ENCODE measurements at places on chromosomes 2 and 18.

DNA sequence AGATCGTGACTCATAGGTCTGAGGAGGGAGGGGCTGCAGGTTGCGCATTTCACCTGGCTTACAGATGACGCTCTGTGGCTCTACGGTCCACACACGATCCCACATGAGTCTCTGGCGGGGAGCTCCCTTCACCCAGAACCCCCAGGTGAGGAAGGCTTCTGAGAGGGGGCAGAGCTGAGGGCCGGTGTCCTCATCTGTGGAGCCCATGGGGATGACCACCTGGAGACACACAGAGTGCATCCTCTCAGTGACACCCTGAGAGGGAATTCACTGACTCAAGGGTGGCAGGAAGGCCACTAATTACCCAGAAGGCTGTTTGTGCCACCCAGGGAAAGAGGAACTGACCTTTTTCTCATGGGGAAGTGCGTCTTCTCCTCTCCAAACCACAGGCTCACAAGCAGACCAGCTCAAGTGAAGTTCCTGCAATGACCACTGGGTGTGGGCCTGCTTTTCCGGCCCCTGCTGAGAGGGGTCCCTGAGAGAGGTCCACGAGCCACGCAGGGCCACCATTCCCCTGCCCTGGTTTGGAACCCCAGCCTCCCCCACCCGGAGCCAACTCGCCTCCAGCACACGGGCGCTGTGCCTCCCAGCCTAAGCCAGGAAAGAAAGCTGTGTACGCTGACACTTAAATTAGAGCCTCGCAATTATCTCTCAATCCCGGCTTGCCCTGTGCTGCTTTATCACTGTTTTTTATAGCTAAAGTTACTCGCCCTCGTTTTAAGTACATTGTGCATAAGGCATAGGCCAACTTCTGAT lies 114.1 kb downstream of the BCL11A start:
- DNase-seq = no peak

DNA sequence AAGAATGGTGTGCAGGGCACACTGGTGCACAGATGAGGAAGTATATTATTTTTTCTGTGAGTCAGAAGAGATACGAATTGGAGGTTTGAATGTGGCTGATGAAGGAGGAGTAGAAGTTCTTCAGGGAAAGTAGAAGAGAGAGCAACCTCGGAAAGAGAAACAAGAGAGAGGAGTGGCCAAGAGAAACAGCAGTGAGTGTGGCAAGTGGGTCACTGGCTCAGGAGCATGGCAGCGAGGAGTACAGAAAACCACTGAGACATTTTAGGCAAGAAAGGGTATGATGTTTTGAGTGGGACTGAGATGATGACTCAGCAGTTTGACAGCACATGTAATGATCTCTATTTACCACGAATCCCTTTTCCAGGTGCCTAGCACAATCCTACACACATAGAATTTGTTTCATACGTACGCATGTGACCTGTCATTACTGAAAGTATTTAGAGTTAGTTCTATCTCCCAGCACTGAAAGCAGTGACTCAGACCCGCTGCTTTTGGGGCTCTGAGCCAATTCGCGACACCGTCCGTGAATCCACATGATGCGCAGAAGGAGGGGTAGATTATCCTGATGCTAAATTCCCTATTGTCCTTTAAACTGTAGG lies 915.4 kb downstream of the DCDC2C start:
- DNase-seq = no peak

DNA sequence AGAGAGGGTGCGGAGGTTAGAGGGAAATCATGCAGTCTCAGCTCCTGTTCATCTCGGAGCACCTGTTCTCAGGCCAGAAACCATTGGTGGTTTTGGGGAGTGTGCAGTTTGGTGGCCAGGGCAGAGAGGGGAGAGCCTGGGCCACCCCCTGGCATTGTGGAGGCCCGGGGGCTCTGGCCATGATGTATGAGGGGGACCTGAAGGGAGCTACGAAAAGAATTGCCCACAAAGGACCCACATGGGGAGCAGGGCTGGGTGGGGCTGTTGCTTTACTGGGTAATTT lies 87.7 kb downstream of the DGKD start:
- no peak for DNase-seq

- DNase-seq = no peak
These were observed 13.6 kb downstream of the PTPN18 start for GRCh38 chr2:130369311-130369964.

DNA sequence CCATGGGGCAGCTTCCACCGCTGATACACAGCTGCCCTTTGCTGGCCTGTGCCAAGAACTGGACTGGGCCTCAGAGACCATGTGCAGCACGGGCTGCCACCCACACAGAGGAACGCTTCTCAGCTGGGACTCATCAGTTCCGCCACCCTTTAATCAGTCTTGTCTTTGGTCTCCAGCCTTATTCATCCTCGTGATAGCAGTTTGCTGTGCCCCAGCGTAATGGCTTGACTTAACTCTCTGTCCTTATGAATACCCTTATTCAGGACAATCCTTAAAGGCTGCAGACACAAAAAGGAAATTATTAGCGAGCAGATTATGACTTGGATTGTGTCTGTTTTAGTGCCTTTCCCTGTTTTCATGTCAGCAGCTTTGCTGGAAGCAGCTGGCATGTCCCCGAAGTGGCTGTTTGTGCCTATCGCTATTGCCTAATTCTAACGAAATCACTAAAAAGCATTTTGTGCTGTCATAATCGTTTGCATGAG lies 108.9 kb upstream of the DAPL1 start:
- no peak for DNase-seq

DNA sequence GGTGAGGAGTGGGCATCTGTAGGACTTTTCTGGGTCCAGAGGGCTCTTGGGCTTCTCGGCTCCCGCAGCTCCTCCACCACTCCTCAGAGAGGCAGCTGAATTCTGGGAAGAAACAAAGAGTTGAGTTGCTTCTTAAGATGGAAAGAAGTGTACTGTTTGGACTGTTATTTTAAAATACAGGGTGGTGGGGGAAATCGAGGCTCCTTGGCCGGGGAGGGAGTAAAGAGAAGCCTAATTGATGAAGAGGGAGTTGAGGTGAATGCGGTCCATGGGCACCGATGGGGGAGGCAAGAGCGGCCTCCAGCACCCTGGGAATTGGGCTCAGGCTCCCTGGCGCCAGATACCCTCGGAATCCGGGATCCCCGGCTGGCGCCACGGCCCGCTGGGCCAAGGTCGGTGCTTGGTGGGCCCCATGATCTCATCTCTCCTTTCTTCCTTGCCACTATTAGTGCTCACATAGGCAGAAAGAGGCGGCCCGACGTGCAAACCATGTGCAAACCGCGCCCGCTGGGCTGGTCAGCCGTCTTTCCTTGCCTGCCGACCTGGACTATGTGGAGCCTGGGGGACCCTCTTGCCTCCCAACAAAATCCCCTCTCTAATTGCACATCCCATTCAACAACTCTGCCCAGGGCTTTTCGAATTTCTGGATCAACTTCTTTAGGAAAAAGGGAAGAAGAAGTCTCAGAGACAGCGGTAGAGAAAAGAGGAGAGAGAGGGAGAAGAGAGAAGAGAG lies 604 bp upstream of the SIX3 start:
- no peak for DNase-seq

DNA sequence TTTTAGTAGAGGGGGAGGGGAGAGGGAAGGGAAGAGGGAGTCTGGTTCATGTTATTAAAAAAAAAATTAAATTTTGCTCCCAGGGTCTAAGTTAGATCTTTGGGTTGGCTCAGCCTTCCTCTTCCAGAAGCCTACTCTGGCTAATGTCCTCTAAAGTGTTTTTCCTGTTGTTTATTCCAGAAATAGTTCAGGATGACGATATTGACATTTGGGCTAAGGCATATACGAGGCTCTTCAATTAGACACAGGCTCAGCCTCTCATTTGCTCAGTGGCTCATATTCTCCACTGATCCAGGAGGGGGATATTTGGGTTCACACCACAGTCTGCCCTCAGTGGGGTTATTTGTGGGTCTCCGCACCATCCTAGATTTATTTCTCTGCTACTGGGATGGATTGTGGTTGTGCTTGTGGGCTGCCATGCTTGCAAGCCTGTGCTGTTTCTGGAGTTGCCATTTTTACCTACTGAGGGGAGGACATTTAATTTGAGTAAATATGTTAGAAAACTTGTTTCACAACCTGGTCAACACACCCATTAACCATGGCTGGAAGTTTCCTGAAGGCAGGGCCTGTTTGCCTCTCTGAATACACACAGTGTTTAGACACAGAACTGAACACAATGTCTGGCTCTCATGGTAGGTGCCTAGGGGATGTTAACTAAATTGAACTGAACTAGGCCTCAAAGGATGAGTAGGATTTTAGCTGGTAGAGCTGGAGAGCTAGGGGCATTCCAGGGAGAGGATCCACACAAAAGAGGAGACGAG lies 257.5 kb upstream of the EPAS1 start:
- DNase-seq = no peak

DNA sequence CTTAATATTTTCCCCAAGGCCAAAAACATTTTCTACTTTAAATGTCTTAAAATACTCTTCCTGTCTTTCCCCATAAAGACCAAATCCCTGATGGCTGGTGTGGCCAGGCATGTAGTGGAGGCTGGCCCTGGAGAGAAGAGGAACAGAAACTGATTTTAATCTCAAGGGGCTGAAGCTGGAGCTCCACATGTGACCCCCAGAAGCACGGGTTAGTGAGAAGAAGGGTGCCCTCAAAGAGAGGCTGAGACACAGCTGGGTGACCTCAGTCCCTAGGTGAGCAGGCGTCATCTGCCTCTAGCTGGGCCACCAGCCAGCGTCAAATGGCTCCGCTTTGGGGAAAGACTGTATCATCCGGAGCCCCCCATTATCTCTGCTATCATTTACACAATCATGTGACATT lies 19.3 kb upstream of the TMEM18 start:
- DNase-seq = no peak

DNA sequence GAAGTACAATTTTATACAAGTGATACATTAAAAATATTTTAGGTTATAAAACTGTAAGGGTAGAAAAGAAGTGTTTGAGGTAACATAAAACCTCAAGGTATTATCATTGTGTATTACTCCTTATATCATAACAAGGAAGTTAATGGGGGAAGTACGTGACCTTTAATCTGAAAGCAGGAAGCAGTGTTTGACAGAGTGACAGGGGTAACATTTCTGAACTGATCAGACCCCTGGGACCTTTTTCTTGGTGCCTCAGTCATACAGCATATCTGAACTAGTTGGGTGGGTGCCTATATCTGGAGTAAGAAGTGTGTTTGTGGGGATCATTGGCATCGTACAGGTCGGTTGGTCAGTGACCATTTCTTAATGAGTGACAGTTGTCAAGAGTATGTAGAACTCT lies 43.0 kb downstream of the MALT1 start:
- DNase-seq = no peak

DNA sequence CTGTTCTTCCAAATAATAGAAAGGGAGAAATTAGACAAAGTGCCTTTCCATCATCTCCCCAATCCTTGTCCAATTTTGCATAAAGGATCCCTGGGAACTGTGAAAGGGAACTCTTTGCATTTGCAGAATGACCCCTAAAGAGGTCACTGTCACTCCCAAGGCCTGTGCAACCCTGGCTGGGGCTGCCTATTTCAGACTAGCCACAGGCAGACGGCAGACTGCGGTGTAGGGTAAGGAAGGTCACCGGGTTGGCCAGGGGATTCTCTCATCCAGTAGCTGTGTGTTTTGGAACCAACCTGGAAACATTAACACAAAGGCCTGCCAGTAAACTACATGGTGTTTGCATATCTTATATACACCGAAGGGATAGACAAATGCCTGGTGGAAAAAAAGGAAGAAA lies 818.7 kb downstream of the BCL11A start:
- DNase-seq = no peak

DNA sequence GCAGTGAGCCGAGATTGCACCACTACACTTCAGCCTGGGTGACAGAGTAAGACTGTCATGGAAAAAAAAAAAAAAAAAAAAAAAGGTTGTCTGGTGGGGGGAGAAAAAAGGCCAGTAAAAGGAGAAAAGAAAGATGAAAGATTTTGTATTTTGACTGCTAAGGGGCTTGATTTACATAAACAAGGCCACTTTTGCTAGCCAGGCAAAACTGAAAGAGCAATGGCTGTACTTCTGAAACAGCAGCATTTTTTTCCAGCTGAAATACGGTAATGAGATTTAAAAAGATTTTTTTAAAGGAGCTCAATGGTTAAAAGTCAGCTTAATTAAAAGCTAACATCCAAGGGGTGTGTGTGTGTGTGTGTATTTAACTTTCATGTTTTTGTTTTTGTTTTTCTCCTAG lies 11.3 kb upstream of the OXER1 start:
- DNase-seq = no peak

GRCh38 chr2:128233790-128234395 lies 84.8 kb downstream of the HS6ST1 start:
- no peak for DNase-seq

DNA sequence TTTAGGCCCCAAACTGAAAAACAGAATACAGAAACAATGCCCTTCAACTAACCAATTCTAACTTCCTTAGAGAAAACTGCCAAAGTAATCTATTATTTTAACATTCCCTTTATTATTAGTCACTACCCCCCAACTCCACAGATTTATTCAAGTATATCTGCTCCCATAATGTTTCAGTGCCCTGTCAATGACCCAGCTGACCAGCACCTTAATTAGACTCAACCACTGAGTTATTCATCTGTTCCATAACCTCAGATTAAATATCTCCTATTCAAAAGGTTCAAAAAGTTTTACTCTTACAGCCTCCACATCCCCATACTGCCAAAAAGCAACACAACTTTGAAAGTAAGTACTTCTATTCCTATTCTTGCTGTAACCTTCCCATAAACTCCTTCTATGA lies 202.4 kb downstream of the EXOC6B start:
- DNase-seq = no peak

- no peak for DNase-seq
These were observed 687.9 kb downstream of the CCDC85A start for GRCh38 chr2:56871644-56872043.

DNA sequence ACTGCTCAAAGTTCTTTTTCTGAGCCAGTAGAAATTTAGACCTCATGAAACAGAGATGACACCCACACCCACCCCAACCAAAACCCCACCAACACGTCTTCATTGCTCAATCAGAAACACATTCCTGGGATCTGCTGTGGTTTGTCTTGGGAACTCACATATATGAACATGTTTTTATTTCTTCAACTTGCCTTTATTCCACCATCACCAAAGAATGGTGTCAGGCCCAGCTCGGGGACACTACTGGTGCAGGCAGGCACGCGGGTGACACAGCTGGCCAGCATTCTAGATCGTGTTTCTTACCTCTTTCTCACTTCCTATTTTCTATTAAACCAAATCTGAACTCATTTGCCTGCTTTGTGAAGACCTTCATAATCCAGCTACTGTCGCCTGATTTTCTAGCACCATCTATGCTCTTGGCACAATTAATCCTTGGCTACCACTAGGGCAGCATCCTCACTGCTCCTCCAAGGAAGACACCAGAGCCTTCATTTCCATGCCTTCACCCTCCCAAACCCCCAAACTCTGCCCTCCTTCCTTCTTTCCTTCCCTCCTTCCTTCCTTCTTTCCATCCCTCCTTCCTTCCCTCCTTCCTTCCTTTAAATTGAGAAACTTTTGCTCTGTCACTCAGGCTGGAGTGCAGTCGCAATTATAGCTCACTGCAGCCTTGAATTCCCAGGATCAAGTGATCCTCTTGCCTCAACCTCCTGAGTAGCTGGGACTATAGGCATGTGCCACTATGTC lies 157.1 kb downstream of the BCL2 start:
- DNase-seq = no peak

GRCh38 chr2:6845312-6845711 lies 20.4 kb downstream of the CMPK2 start:
- no peak for DNase-seq

- no peak for DNase-seq
These were observed 507.9 kb upstream of the CDH2 start for GRCh38 chr18:28684746-28685355.

- no peak for DNase-seq
These were observed 51.6 kb upstream of the KYNU start for GRCh38 chr2:142825861-142826260.

- no peak for DNase-seq
These were observed 193.8 kb upstream of the STK17B start for GRCh38 chr2:196365145-196365544.

All from stimulated activated CD8-positive, alpha-beta memory T cell treated with anti-CD3 and anti-CD28 coated beads, Interleukin-2, amount 100 ng/mL, for 48 hours (primary cell).